Non-pigmented ciliary epithelial cell (primary cell): ENCODE measurements at places on chromosomes 16 and 17.

DNA sequence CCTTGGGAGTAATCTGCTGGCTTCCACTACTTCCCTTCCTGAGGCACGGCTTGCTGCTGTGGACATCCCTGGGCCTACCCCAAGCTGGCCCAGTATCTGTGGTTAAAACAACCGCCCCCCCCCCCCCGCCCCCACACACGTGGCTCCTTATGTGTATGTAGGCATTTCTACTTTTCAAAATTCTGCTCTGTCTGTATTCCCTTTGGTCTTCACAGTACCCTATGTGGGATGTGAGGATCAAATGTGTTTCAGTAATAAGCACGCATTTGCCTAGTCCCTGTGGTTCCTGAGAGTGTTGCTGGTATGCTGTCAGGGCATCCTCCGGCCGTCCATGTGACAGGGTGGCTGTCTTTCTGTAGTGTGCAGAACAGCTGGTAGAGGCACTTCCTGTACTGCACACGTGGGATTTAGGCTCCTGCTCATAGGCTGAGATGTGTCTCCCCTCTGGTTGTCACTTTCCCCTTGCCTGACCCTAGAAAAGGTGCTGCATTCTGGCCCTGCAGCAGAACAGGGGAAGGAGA, 2.2 kb downstream of the NT5M start:
- DNase-seq = no peak

- DNase-seq = no peak
These were observed 236.8 kb upstream of the CA10 start for GRCh38 chr17:52395308-52395707.

DNA sequence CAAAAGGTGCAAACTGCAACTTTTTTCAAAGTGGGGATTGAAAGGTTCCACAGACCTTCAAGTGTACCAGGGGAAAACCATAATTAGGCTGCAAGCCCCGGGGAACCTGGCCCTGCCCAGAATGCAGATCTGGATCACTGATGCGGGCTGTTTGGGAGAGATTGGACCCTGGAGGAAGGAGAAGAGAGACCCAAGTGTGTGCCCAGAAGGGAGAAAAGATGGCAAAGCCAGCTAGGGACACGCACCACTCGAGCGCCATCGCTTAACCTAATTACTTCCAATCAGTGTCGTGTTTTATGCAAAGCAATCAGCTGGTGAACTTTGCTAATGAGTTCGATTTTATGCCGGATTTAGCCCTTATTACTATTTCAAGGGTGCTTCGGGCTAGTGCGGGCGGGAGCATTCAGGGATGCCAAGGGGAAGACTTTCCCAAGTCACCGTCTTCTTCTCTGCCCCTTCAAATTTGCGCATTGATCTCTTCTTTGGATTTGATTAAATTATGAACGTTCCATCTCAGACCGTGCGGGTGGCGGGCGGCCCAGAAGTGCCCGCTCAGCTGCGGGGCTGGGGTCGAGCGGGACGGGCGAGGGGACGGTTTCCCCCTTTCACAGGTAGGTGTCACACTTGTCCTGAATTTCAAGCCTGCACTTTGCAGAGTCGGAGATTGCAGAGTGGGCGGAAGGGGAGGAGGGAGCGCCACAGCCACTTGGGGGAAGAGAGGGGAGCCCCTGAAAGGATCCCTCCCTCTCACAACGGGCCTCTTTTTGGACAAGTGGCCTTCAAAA, 4.0 kb downstream of the IRX5 start:
- DNase-seq = no peak

- DNase-seq = no peak
These were observed 15.4 kb downstream of the IRF8 start for GRCh38 chr16:85914423-85914794.

DNA sequence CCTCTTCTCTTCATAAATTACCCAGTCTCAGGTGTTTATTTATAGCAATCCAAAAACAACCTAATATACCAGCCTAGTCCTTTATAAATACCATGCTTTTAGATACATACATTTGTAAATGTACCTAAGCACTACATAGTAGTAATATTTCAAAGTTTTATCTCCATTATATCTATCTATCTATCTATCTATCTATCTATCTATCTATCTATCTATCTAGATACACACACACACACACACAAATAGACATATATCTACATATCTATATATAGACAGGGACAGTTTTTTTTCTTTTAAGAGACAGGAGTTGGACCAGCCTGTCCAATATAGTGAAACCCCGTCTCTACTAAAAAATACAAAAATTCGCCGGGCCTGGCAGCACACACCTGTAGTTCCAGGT, 5.8 kb downstream of the CEP20 start:
- DNase-seq = no peak

DNA sequence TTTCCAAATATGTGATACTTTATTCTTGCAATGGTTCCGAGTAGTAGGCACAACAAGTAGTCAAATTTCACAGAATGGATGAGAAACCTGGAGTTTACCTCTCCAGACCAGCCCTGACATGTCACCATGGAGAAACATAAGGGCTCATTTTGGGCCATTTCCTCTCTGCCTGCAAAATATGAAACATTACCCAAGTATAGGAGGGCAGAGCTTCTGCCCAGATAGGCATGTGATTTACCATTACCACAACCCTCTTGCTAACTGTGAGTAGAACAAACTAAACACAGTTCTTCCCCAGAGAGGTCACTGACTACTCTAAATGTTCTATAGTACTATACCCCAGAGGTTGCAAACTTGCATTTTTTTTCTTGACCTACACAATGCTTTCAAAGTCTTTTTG, 15.7 kb upstream of the KPNB1 start:
- DNase-seq = no peak

- DNase-seq = no peak
These were observed 12.9 kb upstream of the MED13 start for GRCh38 chr17:62078009-62078408.

DNA sequence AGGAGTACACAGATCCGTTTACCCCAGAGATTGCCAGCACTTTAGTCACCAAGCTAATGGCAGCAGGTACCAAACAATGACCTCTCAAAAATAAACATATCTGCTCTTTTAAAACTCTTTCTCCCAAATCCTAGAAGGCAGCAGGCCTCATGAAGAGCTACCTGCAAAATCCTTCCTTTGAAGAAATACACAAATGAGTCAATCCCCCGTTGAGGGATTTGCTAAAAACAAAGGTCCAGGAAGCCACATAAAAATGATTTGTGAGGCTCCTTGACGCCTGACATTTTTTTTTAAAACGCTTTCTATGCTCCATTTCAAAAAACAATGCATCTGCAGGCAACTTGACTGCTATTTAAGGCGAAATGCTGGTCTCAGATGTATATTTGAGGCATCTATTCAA, 58.2 kb downstream of the NACA2 start:
- no peak for DNase-seq

- DNase-seq = no peak
These were observed 31.4 kb downstream of the ASGR1 start for GRCh38 chr17:7147772-7148171.

DNA sequence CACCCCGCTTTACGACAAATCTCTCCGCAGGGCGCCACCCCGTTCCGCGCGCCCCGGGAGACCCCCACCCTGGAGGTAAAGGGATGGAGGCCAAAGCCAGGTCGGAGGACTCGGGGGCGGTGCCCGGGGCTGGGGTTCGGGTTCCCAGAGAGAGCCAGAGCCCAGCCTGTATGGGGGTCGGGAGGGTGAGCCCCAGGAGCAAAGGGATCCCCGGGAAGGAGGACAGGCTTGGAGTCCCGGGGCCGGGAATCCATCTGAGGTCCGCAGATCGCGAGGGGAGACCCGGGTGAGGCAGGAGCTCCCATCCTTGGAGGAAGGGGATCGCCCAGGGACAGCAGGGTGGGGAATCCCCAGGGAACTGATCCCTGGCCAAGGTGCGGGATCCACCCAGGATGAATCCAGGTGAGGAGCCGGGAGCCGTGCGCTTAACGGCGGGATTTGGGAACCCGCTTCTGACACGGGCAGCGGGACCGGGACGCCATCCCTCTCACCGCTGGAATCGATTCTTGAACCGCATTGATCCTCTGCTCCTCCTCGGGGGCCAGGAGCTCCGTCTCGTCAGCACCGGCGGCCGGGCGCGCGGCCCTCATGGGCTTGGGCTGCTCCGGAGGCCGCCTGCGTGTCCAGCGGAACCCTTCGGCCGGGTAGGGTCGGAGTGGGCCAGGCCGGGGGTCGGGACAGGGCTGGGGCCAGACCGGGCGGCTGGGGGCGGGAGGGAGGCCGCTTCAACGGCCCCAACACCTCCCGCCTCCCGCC, at the start of gene MMD:
Gene MMD, minus strand, starts transcription at position 657 of the 756 bp plus-strand sequence. Its CDS starts 140 bp downstream, at position 517.
- DNase-seq = no peak

DNA sequence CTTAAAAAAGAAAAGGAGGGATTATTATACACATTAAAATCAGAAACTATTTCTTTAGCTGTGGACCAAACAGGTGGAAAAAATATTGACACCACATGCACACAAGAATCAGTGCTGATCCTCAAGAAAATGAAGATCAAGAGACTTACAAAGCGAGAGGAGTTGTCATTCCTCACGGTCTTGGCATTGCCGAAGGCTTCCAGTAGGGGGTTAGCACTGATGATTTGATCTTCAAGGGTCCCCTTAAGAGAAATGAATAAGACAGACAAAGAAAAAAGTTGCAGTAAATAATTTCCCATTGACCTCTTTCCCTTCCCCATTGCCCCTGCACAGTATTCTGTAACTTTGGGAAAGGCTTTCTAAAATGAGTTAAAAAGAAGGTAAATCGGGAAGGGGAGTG, 6.0 kb downstream of the MYH4 start:
- no peak for DNase-seq

GRCh38 chr17:78905116-78905515, 2.1 kb upstream of the CEP295NL start:
- no peak for DNase-seq

DNA sequence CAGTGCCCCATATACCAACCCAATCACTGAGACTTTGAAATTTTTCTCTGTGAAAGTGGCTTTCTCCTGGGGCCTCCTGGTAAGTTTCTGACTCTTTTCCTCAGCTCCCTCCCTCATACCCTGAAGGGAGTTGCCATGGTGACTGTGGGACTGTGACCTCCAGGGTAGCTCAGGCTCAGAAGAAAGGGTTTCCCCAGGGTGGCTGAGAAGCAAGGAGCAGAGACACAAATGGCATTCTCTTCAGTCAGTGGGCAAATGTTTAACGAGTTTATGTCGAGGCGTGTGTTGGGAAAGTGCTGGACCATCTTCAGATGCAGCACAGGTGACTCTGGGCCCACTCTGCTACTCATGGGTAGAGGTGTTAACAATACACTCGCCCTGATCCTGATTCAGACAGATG, 46.8 kb downstream of the MRPS23 start:
- DNase-seq = no peak
